Small intestine (tissue), 16 donors: ENCODE measurements at places on chromosomes 3 and 15. TPM values are rescaled to one million over a fixed set of nuclear protein-coding genes. Genes with fewer than 3 reads are reported as not detected.
A peak's percentile ranks its signal among the peaks of the same experiment; 100 is the strongest.

DNA sequence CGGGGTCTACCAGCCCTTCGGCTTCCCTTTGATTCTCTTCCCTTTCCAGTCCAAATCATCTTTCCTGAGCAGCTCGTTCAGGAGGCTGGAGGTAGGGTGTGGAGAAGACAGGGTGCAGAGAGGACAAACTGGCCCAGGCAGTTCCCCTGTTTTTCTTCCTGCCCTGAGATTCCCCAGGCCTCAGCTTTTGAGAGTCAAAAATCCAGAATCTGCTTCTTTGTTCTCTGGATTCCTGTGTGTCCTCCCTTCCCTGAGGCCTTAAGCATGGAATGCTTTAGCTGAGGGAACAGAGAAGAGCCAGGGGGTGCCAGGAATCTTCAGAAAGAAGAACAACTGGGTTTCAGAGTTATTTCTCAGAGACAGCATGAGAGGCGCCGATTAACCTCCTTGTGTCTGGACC is 26.7 kb upstream of the LRTM1 start:
- no peak for DNase-seq
- H3K4me3 ChIP-seq, result no peak overlapping the region
- no peaks in the 10 kb centered on the region for H3K4me1 ChIP-seq

DNA sequence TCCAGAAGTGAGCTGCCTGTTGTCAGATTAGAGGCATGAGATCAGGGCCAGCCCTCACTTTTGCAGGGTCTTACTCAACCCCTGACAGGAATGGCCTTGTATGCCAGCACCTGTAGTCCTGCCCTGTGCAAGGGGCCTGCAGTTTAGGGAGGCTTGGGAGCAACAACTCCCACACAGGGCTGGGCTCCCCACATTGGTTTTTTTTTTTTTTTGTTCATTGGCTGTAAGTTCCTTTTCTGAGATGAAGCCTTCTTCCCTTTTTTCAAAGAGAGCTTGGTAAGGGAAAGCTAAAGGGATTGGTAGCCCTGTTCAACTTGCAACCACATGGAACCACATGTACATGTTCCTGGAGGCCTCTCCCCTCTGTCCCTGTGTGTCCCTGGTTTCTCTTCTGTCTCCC is 46.4 kb downstream of the TNFAIP8L3 start:
- H3K36me3 ChIP-seq, result no peaks in the 10 kb centered on the region
- no peak for DNase-seq
- peaks cover 16% of the 10 kb centered on the region for H3K4me1 ChIP-seq
- H3K27ac ChIP-seq, result no peak overlapping the region
- no peaks in the 10 kb centered on the region for H3K27me3 ChIP-seq

- DNase-seq, result no peak
- H3K4me3 ChIP-seq, result no peak overlapping the region
- H3K4me1 ChIP-seq, result no peaks in the 10 kb centered on the region
- no peak overlapping the region for H3K27ac ChIP-seq
- H3K27me3 ChIP-seq, result no peaks in the 10 kb centered on the region
- peaks cover 8% of the 10 kb centered on the region for H3K36me3 ChIP-seq
Measured at GRCh38 chr3:64599651-64600050, 88.1 kb downstream of the ADAMTS9 start.

DNA sequence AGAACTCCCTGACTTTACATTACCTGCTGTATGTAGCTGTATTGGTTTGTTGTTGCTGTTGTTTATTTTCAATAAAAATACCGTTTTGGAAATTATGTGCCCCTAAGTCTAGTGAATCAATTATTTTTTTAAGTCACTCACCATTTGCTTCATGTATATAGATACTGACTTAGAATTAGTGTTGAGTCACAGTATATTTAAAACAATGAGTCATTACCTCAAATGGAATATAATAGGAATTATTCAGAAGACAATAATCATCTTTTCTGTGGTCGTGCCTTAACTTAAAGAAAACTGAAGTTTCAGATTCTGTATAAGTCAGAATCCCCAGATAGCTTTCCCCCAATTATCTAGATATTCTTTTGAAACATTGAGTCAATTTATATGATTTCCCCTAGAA is 21.0 kb upstream of the ALDH1A2 start:
- peaks cover 4% of the 10 kb centered on the region for H3K27me3 ChIP-seq
- no peak for DNase-seq
- no peak overlapping the region for H3K4me3 ChIP-seq
- no peaks in the 10 kb centered on the region for H3K4me1 ChIP-seq
- H3K36me3 ChIP-seq, result no peaks in the 10 kb centered on the region

DNA sequence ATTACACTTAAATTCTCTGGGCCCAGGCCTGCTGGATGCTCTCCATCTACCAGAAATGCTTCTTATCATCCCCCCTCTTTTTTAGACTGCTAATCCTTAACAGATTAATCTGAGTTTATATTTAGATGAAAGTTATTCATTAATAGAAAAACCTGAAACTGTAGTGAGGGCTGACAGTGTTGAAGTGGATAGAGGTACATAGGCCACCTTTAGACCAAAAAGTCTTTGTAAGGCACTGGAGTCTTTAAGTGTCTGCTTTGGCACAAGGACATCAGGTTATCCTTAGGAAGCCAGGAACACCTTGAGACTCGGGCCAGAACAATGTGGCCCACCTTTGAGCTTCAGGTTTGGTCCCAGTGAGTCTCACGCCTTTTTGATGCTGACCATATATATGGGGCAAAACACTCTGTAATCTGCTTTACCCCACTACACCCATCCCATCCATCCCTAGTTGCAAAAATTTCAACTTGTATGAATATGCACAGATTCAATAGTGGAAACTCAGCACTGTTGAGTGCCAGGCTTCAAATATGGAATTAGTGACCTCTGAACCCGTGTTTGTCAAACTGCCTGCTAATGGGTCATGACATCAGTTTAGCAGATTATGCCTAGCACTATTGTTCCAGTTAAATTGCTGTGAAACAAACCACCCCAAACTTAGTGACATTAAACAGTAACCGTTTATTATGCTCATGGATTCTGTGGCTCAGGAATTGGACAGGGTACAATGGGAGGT is 44.0 kb downstream of the PDE8A start:
- peak overlapping the region; percentile 42 for H3K27ac ChIP-seq
- H3K4me1 ChIP-seq, result peaks cover 49% of the 10 kb centered on the region
- H3K36me3 ChIP-seq, result no peaks in the 10 kb centered on the region
- H3K4me3 ChIP-seq, result no peak overlapping the region

DNA sequence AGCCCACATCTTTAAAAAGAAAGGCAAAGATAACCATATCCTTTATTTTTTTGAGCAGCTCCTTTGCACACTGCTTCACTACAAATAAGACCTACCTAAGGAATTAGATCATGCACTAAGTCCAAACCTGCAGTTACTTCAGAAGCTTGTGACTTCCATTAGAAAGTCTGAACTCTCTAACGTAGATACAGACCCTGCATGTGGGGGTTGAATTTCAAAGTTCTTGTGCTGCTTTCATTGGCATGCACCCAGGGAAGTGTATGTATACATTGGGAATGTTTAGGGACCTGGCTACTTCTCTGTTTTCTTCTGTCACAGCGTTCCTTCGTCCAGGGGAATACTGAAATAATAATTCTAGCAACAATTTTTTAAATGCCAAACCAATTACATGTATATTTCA is 185.2 kb upstream of the IL12A start:
- DNase-seq, result no peak
- no peaks in the 10 kb centered on the region for H3K27me3 ChIP-seq
- no peak overlapping the region for H3K4me3 ChIP-seq
- peaks cover 7% of the 10 kb centered on the region for H3K4me1 ChIP-seq
- no peak overlapping the region for H3K27ac ChIP-seq

DNA sequence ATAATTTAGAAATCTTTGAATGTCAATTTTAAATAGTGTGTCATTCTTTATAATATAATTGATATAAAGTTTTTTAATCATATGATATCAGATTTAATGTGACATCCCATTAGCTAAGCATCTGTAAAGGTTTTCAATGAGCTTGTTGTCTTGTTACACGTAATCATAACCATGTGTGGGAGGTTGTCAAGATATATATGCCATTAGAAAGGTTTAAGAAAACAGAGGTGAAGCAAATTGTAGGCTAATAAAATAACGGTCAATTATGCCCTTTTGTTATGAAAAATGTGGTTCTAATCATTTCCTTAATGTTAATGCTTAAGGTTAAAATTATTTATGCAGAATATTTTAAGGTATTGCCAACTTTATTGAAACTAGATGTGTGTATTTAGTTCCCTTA is 56.3 kb downstream of the RSRC1 start:
- no peak for DNase-seq
- H3K27ac ChIP-seq, result no peak overlapping the region
- H3K4me3 ChIP-seq, result no peak overlapping the region
- H3K27me3 ChIP-seq, result no peaks in the 10 kb centered on the region

DNA sequence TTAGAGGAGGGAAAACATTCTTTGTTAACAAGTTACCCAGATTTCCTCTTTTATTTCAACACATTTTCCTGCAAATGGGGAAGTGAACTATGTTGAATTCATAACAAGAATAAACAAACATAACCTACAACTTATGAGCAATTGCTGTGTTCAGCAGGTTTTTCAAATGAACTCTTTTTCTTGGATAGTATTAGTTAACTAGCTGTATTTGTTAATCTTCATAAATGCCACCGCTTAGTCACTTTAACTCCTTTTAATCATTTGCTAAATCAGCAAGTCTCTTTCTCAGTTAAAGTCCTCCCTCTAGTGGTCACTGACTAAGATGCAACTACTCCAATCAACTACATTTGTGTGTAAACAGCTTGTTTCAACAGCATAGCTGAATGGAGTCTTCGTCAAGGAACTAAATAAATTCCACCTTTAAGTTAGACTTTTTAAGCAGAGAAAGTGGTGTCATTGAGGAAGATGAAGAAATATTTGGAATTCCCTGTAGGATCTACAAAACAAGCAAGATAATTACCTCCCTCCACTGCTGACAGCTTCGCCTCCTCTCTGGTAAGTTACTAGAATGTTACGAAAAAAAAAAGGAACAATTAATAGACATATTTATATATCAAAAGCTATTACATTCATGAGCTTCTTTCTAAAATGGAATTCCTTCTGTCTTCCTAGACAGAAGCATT is 1122.0 kb downstream of the ROBO1 start:
- H3K4me3 ChIP-seq, result no peak overlapping the region
- no peaks in the 10 kb centered on the region for H3K27me3 ChIP-seq
- peak; percentile 64 for DNase-seq
- no peak overlapping the region for H3K27ac ChIP-seq
- H3K4me1 ChIP-seq, result no peaks in the 10 kb centered on the region

Gene PLD1
- 93.4 TPM for polyA plus RNA-seq

GRCh38 chr3:120983841-120984240 is 75.8 kb downstream of the STXBP5L start:
- H3K27me3 ChIP-seq, result no peaks in the 10 kb centered on the region
- no peak overlapping the region for H3K4me3 ChIP-seq
- H3K27ac ChIP-seq, result no peak overlapping the region
- no peak for DNase-seq
- H3K4me1 ChIP-seq, result no peaks in the 10 kb centered on the region

Gene PPP1R14D
- polyA plus RNA-seq, result 23.3 TPM

Gene TRA2B
- 150 TPM for polyA plus RNA-seq

GRCh38 chr3:192188218-192188835 is 539.0 kb downstream of the FGF12 start:
- no peak overlapping the region for H3K27ac ChIP-seq
- no peaks in the 10 kb centered on the region for H3K36me3 ChIP-seq
- DNase-seq, result peak; percentile 49
- no peaks in the 10 kb centered on the region for H3K4me1 ChIP-seq

Gene CHRNA7
- 6.0 TPM for polyA plus RNA-seq

DNA sequence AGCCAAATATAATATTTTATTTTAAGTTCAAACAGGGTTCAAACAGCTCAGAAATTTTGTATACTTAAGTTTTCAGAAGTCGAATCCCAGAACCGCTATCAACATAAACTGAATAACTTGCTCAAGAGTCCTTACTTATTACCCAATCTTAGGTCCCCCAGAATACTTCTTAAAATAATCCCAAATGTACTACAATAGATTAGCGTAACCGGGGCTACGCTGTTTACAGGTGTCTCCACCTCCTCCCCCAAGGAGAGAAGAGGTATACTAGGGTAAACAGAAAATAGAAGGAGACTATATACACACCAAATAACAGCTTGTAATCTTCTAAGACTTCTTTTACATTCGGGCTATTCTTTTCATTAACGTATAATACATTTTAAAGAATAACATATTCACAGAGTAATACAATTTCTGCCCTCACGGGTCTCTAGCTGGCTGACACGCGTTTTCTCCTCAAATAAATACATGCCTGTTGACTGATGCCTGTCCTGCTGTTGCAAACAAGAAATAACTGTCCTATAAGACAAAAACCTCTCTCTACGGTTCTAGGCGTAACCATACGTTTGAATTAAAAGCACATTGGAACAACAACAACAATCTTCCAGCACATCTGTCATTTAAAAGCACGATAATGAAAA is 1.3 kb downstream of the DENND4A start:
- H3K36me3 ChIP-seq, result no peaks in the 10 kb centered on the region
- peak overlapping the region; percentile 96 for H3K27ac ChIP-seq
- peak overlapping the region; percentile 86 for H3K4me3 ChIP-seq
- peak; percentile 20 for DNase-seq
- no peaks in the 10 kb centered on the region for H3K4me1 ChIP-seq
- H3K27me3 ChIP-seq, result no peaks in the 10 kb centered on the region

Gene RLBP1
- 0.13 TPM for polyA plus RNA-seq

GRCh38 chr15:72236381-72237003 is 5.5 kb upstream of the PKM start:
- no peak overlapping the region for H3K4me3 ChIP-seq
- H3K27me3 ChIP-seq, result no peaks in the 10 kb centered on the region
- H3K4me1 ChIP-seq, result peaks cover 2% of the 10 kb centered on the region
- no peak overlapping the region for H3K27ac ChIP-seq
- peaks cover 8% of the 10 kb centered on the region for H3K36me3 ChIP-seq

- no peaks in the 10 kb centered on the region for H3K27me3 ChIP-seq
- DNase-seq, result no peak
- H3K36me3 ChIP-seq, result no peaks in the 10 kb centered on the region
- H3K4me1 ChIP-seq, result no peaks in the 10 kb centered on the region
Measured at GRCh38 chr3:188926741-188927511, 244.8 kb upstream of the TPRG1 start.

DNA sequence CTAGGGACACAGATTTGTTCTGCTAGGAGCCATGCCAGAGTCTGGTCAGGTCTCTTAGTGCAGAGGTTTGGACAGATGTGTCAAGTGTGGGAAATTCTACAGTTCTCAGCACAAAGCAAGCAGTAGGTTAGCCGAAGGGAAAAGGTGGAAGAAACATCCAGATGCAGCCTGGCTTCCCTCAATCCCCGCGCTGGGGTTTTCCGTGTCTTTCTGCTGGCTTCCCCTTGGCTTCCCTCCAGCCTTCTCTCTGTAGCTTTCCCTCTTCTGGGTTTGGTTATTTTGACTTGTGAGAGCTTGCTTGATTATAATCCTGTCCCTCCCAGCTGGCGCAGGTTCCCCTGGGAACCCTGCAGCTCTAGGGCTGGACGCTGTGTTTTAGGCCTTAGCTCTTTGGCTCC is 4.1 kb downstream of the TF start:
- no peaks in the 10 kb centered on the region for H3K4me1 ChIP-seq
- no peak overlapping the region for H3K4me3 ChIP-seq
- H3K27me3 ChIP-seq, result peaks cover 18% of the 10 kb centered on the region

DNA sequence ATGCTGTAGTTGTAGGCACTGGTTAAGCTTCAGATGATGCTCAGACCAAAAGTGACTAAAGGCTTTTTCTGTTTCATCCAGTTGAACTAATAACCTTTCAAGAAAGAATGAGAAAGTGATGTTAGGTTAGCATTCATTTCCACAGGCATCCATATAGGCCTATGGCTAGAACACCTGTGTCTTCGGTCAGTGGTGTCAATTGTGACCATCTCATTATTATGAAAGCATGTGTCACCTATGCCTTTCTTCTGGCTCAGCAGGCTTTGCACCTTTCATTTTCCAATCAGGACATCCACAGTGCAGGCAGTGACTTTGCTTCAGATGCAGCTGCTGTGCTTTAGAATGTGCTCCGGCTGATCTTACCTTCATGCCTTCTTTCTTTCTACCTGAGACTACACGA is 57.9 kb downstream of the B3GNT5 start:
- no peaks in the 10 kb centered on the region for H3K36me3 ChIP-seq
- no peak overlapping the region for H3K27ac ChIP-seq
- peaks cover 11% of the 10 kb centered on the region for H3K4me1 ChIP-seq
- DNase-seq, result no peak
- H3K27me3 ChIP-seq, result no peaks in the 10 kb centered on the region
- no peak overlapping the region for H3K4me3 ChIP-seq

Gene GTPBP8
- polyA plus RNA-seq, result 17.3 TPM
